Neural crest cell (in vitro differentiated cells): ENCODE measurements at places on chromosomes 2 and 18. TPM values are rescaled to one million over a fixed set of nuclear protein-coding genes. Genes with fewer than 3 reads are reported as not detected.
A peak's percentile ranks its signal among the peaks of the same experiment; 100 is the strongest.

The PTPRN gene
- 3.2 and 4.1 TPM in 2 replicates for total RNA-seq

- peaks cover 16% of the 10 kb centered on the region for H3K36me3 ChIP-seq
- H3K27ac ChIP-seq: no peak overlapping the region
- H3K4me1 ChIP-seq: peaks cover 8% of the 10 kb centered on the region
- H3K27me3 ChIP-seq: no peaks in the 10 kb centered on the region
- no peak overlapping the region for H3K4me3 ChIP-seq
These were observed 94.0 kb upstream of the OTX1 start for GRCh38 chr2:62956651-62957050.

GRCh38 chr2:240225660-240226475 lies 85.4 kb upstream of the OTOS start:
- no peak for DNase-seq
- no peaks in the 10 kb centered on the region for H3K27me3 ChIP-seq
- H3K4me3 ChIP-seq: no peak overlapping the region
- no peaks in the 10 kb centered on the region for H3K36me3 ChIP-seq
- no peak overlapping the region for H3K27ac ChIP-seq
- peaks cover under 1% of the 10 kb centered on the region for H3K4me1 ChIP-seq

GRCh38 chr2:201852878-201853415 lies 46.6 kb downstream of the CDK15 start:
- no peaks in the 10 kb centered on the region for H3K36me3 ChIP-seq
- DNase-seq: no peak
- H3K27ac ChIP-seq: no peak overlapping the region
- no peaks in the 10 kb centered on the region for H3K27me3 ChIP-seq

- no peak overlapping the region for H3K27ac ChIP-seq
- peaks cover 18% of the 10 kb centered on the region for H3K27me3 ChIP-seq
- no peak overlapping the region for H3K4me3 ChIP-seq
- DNase-seq: no peak
- H3K36me3 ChIP-seq: no peaks in the 10 kb centered on the region
These were observed 5.1 kb downstream of the TSHZ1 start for GRCh38 chr18:75215663-75216062.

The TMEM198 gene
- total RNA-seq: 15.7 and 16.4 TPM in 2 replicates

- H3K36me3 ChIP-seq: peaks cover 3% of the 10 kb centered on the region
- no peak for DNase-seq
- peaks cover 10% of the 10 kb centered on the region for H3K4me1 ChIP-seq
- H3K27me3 ChIP-seq: no peaks in the 10 kb centered on the region
- no peak overlapping the region for H3K4me3 ChIP-seq
These were observed 55.8 kb downstream of the NEMP2 start for GRCh38 chr2:190478572-190479195.

The CKAP2L gene
- 27.4 and 31.3 TPM in 2 replicates for total RNA-seq

DNA sequence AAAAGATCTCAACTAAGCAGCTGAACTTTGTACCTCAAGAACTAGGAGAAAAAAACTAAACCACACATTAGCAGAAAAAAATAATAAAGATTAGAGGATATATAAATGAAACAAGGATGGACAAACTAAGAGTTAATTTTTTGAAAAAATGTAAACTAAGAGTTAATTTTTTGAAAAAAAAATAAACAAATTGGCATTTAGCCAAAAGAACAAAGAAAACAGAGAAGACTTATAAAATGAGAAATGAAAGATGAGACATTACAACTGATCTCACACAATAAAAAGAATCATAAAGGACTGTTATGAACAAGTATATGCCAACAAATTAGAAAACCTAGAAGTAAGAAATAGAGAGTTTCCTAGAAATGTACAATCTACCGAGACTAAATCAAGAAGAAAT lies 859.2 kb upstream of the GYPC start:
- no peak for DNase-seq
- H3K27ac ChIP-seq: no peak overlapping the region
- no peaks in the 10 kb centered on the region for H3K27me3 ChIP-seq
- peaks cover 6% of the 10 kb centered on the region for H3K36me3 ChIP-seq

- H3K4me3 ChIP-seq: no peak overlapping the region
- DNase-seq: no peak
- H3K36me3 ChIP-seq: peaks cover 17% of the 10 kb centered on the region
- H3K4me1 ChIP-seq: peaks cover 17% of the 10 kb centered on the region
- no peaks in the 10 kb centered on the region for H3K27me3 ChIP-seq
- H3K27ac ChIP-seq: no peak overlapping the region
These were observed 142.2 kb downstream of the EPHA4 start for GRCh38 chr2:221429741-221430491.

The CYP27A1 gene
- 3.2 and 4.8 TPM in 2 replicates for total RNA-seq

The GCG gene
- 0.27 TPM in 1 of 2 replicates, not detected in the other for total RNA-seq

GRCh38 chr18:70634576-70635147 lies 345.8 kb downstream of the SOCS6 start:
- no peaks in the 10 kb centered on the region for H3K36me3 ChIP-seq
- no peak for DNase-seq

DNA sequence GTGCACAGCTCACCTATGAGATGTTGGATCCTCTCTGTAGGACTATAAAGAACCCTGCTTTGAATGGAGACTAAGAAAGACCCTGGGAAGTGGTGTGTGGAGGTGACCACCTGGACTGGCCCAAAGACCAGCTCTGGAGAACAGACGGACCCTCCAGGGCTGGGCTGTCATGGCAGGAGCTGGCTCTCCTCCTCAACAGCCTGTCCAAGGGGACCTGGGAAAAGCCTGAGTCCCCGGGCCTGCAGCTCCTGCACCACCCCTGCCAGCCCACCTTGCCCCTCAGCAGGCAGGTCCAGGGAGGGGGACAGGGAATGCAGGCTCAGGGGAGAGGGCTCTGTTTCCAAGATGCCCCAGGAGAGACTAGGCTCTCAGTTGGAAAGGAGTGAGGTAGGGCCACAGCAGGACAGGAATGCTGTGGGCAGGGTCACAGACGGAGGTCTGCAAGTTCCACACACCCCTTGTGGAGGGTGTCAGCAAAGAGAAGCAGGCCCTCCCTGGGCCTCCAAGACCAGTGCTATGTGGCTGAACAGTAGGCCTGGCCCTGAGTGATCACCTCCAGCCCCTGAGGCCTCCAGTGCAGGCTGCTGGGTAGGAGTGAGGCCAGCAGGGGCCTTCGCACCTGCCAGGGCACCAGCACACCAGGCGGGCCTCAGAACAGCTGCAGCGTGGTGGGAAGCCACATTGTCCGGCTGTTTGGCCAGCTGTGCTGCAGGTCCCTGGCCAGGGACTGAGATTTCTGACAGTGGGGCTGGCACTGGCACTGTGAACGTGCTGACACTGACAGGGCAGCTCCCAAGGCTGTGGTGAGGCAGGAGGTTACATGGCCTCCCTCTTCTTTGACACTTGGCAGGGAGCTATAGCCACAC lies 86.4 kb upstream of the OTOS start:
- H3K4me1 ChIP-seq: no peaks in the 10 kb centered on the region
- no peaks in the 10 kb centered on the region for H3K36me3 ChIP-seq
- H3K27ac ChIP-seq: no peak overlapping the region
- no peaks in the 10 kb centered on the region for H3K27me3 ChIP-seq
- no peak overlapping the region for H3K4me3 ChIP-seq

The MLPH gene
- total RNA-seq: not detected in 2 replicates

- no peak for DNase-seq
- no peak overlapping the region for H3K4me3 ChIP-seq
- H3K27me3 ChIP-seq: no peaks in the 10 kb centered on the region
- peaks cover 3% of the 10 kb centered on the region for H3K36me3 ChIP-seq
- H3K4me1 ChIP-seq: no peaks in the 10 kb centered on the region
- H3K27ac ChIP-seq: no peak overlapping the region
These were observed 112.9 kb downstream of the CDK15 start for GRCh38 chr2:201919308-201919634.

The CFAP53 gene
- 0.54 and 0.84 TPM in 2 replicates for total RNA-seq

GRCh38 chr2:27888790-27889189 lies 1.4 kb downstream of the RBKS start:
- no peak overlapping the region for H3K27ac ChIP-seq
- no peak for DNase-seq
- H3K27me3 ChIP-seq: no peaks in the 10 kb centered on the region
- H3K36me3 ChIP-seq: no peaks in the 10 kb centered on the region

GRCh38 chr18:12377556-12378197 lies 650 bp upstream of the AFG3L2 start:
- peaks cover 40% of the 10 kb centered on the region for H3K4me1 ChIP-seq
- peak overlapping the region; percentile 99 for H3K27ac ChIP-seq
- peaks cover 8% of the 10 kb centered on the region for H3K36me3 ChIP-seq
- peak overlapping the region; percentile 89 for H3K4me3 ChIP-seq
- peak; percentile 100 for DNase-seq
- H3K27me3 ChIP-seq: no peaks in the 10 kb centered on the region

DNA sequence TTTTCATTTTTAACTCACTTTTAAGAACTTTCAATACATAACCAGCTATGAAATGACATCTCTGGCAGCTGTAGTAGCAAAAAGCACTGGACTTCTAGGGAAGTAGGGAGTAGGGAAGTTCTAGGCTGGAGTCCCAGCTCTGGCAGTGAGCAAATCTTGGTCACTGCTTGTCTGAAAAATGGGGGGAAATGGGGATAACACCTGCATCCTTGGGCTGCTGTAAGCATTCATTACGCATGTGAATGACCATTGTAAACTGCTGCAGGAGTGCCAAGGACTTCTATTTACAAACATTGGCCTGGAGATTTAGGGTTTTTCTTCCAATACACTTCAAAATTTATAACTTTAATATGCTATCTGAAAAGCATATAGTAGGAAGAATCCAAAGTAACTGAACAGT lies 972 bp upstream of the MPP4 start:
- no peak overlapping the region for H3K4me3 ChIP-seq
- peaks cover 5% of the 10 kb centered on the region for H3K36me3 ChIP-seq
- DNase-seq: no peak
- H3K27ac ChIP-seq: no peak overlapping the region
- no peaks in the 10 kb centered on the region for H3K27me3 ChIP-seq

DNA sequence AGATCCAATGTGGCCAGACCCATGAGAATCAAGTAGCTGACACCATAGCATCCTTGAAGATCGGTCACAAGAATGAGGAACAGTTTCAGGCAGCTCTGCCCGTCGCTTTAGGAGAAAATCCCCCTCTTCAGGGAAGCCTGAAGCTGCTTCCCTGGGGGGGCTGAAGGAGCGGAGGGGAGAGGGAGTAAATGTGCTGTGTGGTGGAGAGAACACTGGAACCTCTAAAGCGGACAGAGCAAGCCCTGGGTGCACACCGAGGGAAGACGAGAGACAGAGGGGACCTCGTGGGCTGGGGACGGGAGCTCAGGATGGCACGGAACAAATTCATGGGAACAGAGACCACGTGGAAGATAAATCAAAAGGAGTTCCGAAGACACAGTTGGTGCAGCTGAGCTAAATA lies 154.3 kb downstream of the NDUFA10 start:
- no peak for DNase-seq
- H3K4me3 ChIP-seq: no peak overlapping the region
- H3K36me3 ChIP-seq: no peaks in the 10 kb centered on the region
- no peak overlapping the region for H3K27ac ChIP-seq
- H3K27me3 ChIP-seq: no peaks in the 10 kb centered on the region

The HOXD8 gene
- total RNA-seq: not detected in 2 replicates

The SCN3A gene
- total RNA-seq: 3.7 and 4.9 TPM in 2 replicates

The TCF23 gene
- not detected in 2 replicates for total RNA-seq

GRCh38 chr18:9851511-9851910 lies 34.3 kb upstream of the TXNDC2 start:
- no peaks in the 10 kb centered on the region for H3K4me1 ChIP-seq
- no peaks in the 10 kb centered on the region for H3K27me3 ChIP-seq
- no peak overlapping the region for H3K27ac ChIP-seq
- H3K4me3 ChIP-seq: no peak overlapping the region

GRCh38 chr2:141482697-141483096 lies 648.1 kb downstream of the LRP1B start:
- H3K36me3 ChIP-seq: no peaks in the 10 kb centered on the region
- no peak for DNase-seq
- H3K27me3 ChIP-seq: no peaks in the 10 kb centered on the region
- H3K4me1 ChIP-seq: no peaks in the 10 kb centered on the region

The MYO1B gene
- total RNA-seq: 107 and 116 TPM in 2 replicates

- no peaks in the 10 kb centered on the region for H3K4me1 ChIP-seq
- no peak overlapping the region for H3K4me3 ChIP-seq
- H3K36me3 ChIP-seq: peaks cover 1% of the 10 kb centered on the region
These were observed 182.2 kb upstream of the EPAS1 start for GRCh38 chr2:46114996-46115395.

DNA sequence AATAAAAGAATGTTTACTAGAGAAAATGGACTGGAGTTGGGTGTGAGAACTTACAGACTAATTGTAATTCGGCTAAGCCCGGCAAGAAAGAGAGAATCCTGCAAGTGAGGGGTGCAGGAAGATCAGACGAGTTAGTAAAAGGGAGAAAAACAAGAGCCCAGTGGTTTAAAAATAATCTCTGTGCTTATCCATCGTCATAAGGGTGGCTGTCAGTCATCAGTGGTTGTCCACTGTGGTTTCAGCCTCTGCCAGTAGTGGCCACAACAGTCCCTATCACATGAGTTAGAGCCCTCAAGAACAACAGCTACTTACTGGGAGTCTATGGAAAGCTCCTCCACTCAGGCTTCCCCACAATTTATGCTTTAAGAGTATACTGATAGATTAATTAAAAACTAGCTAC lies 239.8 kb downstream of the SETBP1 start:
- H3K36me3 ChIP-seq: no peaks in the 10 kb centered on the region
- DNase-seq: no peak
- H3K4me3 ChIP-seq: no peak overlapping the region
- H3K27me3 ChIP-seq: no peaks in the 10 kb centered on the region
- peaks cover 19% of the 10 kb centered on the region for H3K4me1 ChIP-seq
- no peak overlapping the region for H3K27ac ChIP-seq

GRCh38 chr2:127142663-127143630 lies 36.0 kb upstream of the BIN1 start:
- H3K27ac ChIP-seq: no peak overlapping the region
- H3K27me3 ChIP-seq: no peaks in the 10 kb centered on the region
- no peak for DNase-seq

DNA sequence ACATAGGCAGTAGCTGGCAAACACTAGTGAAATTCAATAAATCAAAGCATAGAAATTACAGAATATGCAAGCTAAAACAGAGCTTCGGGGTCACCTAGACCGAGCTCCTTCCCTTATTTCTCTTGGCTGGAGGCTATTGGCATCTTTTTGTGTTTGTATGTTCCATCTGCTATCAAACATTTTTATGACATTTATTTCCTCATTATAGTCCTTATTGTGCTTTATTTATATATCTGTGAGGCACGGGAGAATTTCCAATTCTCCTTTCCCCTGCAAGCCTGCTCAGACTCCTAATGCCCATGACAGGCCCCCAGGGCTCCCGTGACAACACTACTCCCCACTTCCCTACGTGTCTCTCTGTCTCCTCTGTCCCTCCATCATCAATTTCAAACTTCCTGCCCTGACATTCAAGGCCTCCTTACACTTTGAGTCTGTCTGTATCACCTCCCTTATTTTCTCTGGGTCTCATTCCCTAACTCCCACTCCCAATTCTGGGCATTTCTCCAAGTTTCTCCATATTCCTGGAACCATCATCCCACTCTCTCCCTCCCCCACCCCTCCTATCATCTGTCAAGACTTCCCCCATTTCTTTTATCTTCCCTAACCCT lies 316.9 kb downstream of the OSR1 start:
- no peaks in the 10 kb centered on the region for H3K36me3 ChIP-seq
- no peak overlapping the region for H3K4me3 ChIP-seq
- no peak for DNase-seq
- H3K4me1 ChIP-seq: no peaks in the 10 kb centered on the region
- H3K27me3 ChIP-seq: no peaks in the 10 kb centered on the region

- no peak overlapping the region for H3K4me3 ChIP-seq
- no peaks in the 10 kb centered on the region for H3K4me1 ChIP-seq
- no peak overlapping the region for H3K27ac ChIP-seq
- no peak for DNase-seq
- peaks cover 19% of the 10 kb centered on the region for H3K36me3 ChIP-seq
- H3K27me3 ChIP-seq: no peaks in the 10 kb centered on the region
These were observed 127.9 kb upstream of the PGAP1 start for GRCh38 chr2:197054437-197054836.
